AG09319 (cell line): ENCODE measurements at places on chromosomes 5 and 9.

- no peak for DNase-seq
These were observed 1.7 kb downstream of the CAMK4 start for GRCh38 chr5:111225926-111226325.

GRCh38 chr5:151683986-151684588 is 2.6 kb downstream of the SPARC start:
- no peak for DNase-seq

DNA sequence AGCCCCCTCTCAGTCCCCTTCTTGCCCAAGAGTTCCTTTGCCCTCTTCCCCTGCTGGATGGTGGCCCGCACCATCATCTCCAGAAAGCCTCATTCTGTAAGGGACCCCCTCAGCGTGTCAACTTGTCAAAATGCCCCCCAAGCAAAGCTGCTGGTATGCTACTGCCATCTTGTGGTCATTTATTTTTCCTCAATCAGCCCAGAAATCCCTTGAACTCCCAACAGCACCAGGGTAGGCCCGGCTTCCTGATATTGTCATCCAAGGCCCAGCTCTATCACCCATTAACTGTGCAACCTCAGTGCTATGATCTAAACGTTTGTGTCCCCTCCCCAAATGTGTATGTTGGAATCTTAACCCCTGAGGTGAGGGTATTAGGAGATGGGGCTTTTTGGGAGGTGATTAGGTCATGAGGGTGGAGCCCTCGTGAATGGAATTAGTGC is 53.2 kb upstream of the FBXW11 start:
- DNase-seq: no peak

DNA sequence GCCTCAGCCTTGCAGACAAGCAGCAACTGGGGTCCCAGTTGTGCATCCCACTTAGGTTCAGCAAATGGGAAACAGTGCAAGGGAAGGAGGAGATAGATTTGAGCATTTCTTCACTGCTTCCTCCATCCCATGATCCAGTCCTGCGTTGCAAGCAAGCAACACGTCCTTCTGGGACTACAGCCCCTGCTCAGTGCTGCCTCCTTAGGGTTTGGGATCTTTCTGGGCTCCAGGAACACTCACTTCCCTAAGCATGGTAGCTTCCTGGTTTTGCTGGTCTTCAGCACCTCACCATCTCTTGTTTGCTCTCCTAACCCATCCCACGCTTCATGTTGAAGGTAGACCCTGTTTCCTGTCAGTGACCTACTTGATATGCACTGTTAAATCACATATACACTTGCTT is 444.7 kb downstream of the MED10 start:
- DNase-seq: no peak

GRCh38 chr5:139394123-139394653 is 716 bp downstream of the PROB1 start:
- no peak for DNase-seq

DNA sequence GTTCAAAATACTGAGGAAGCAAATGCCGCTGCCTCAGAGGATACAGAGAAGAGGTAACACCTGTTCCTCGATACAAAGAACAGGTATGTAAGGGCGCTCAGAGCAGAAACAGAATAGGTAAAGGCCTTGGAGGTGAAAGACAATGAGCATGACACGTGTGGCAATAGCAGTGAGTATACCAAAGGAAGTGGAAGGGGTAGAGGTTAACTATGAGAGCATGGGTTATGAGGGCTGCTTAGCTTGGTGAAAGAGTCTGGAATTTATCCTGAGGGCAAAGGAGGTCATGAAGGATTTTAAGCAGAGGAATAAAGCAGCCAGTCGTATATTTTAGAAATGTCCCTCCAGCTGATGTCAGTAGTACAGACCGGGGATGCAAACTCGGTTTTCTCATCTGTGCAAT is 269.8 kb upstream of the ZNF462 start:
- DNase-seq: no peak

GRCh38 chr9:21031091-21031807 is at the start of gene HACD4:
TSS of gene HACD4 (minus strand) at chr9:21031640. CDS start at chr9:21031590, 50 bp downstream.
- no peak for DNase-seq

- no peak for DNase-seq
These were observed 36.8 kb downstream of the UBE2QL1 start for GRCh38 chr5:6485441-6485840.

DNA sequence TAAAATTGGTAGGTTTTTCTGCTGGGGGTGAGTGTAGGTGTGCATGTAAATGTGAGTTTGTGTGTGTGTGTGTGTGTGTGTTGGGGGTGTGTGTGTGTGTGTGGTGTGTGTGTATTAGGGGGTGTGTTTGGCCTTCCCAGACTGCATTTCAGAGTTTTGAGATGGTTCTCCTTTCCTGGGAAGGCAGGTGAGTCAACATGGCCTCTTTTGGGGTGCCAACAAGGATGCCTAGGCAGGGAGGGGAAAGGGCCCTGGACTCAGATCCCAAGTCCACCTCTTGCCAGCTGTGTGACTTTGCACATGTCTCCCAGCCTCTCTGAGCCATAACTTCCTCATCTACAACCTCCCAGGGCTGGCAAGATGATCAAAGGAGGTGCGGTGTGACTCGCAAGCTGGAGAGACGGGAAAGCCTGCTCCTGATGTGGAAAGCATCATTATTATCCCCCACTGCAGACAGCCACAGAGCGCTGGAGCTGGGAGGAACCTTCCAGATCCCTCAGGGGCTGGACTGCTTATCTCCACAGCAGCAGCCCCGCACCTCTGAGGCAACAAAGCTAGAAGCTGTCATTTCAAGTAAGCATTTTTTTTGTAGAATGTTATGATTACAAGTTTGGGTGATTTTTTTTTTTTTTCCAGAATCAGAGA is 63.5 kb upstream of the TBC1D2 start:
- no peak for DNase-seq

- DNase-seq: no peak
These were observed 83.7 kb upstream of the IRX1 start for GRCh38 chr5:3511934-3512333.

DNA sequence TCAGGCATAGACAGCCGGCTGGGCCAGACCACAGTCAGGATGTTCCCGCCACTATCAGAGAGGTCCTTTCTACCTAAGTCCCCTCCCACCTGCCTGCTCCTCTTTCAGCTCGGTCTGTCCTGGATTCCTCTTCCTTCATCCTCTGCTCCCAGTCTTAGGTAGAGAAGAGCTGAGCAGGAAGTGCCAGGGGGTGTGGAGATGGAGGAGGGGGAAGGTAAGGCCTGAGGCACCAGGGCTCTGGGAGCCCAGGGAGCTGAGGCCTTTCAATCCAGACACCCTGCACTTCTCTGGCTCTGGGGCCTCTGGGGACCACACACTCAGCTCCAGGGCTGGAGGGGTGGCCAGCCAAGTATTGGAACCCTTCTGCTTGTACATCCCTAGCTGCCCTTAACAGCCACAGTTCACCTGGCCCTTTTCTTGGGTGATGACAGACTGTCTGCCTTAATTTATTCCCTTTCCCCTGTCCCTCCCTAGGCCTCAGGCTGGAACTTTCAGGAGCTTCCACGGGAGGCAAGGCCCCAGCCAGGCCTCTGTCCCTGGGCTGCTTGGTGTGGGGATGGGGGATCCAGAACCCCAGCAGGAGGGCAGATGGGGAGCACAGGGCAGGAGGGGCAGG is 15.6 kb downstream of the IRF1 start:
- no peak for DNase-seq

DNA sequence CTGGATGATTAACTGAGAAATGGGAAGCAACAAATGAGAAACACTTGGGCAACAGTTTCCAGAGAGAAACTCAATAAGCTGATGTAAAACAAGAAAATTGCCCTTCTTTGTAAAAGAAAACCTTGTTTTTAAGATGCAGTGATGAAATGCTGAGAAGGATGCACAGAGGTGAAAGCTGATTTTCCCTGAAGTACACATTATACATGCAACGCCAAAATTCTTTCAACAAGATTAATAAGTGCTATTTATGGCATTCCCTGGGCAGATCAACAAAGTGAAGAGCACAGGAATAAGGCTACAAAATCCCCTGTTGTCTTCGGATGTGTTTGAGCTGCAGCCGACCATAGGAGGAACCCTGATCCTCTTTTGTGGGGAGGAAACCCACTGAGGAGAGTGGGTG is 208.0 kb upstream of the ANKH start:
- no peak for DNase-seq

- DNase-seq: no peak
These were observed 11.5 kb downstream of the CCDC127 start for GRCh38 chr5:206406-206805.

GRCh38 chr9:99601571-99602111 is 220.0 kb upstream of the NR4A3 start:
- no peak for DNase-seq

DNA sequence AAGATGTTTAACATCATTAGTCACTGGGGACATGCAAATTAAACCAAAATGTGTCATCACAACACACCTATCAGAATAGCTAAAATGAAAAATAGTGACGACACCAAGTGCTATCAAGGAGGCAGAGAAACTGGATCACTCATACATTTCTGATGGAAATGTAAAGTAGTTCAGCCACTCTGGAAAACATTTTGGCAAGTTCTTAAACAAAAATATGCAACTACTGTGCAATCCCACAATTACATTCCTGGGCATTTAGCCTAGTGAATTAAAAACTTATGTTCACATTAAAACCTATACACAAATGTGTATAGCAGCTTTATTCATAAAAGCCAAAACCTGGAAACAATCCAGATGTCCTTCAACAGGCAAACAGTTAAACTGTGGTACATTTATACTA is 53.1 kb downstream of the SVEP1 start:
- DNase-seq: peak; percentile 58

GRCh38 chr5:163596608-163597315 is 91.3 kb downstream of the MAT2B start:
- no peak for DNase-seq

GRCh38 chr9:97938081-97938644 is at the start of gene HEMGN:
TSS of gene HEMGN (minus strand) at chr9:97938172. CDS start at chr9:97938136, 36 bp downstream.
- no peak for DNase-seq

DNA sequence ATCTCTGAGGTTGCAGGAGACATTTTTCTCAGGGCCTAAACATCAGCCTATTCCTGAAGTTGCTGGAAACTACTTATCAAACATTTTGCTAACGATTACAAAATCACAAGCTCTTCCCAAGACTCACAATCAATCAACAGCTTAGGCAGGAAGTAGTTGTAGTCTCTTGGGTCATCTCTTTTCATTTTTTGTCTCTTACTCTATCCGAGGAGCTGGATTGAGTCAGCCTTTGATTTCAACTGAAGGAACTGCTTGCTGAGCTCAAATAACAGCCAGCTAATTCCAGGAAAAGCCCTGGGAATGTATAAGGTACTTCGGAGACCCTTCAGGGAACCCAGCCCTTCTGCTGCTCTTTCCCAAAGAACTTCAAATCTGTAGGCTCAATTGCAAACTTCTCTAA is 398.9 kb downstream of the PLK2 start:
- DNase-seq: no peak

- DNase-seq: no peak
These were observed 615 bp downstream of the PSMD5 start for GRCh38 chr9:120841930-120842684.

DNA sequence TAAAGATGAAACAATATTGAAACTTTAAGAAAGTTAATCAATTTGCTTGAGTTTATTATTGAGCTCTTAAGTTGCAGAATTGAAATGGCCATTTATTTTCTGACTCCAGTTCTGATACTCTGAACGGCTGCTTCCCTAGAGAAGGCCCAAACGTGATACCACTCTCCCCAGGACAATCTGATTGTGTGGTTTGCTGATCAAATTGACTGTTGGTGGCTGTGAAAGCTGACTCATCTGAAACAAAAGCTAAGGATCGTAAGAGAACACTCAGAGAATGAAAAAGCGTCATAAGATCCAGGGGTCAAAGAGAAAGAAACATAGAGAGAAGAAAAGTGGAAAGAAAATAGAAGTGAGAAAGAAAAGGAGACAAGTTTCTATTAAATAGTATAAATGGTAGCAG is 147.2 kb downstream of the IZUMO3 start:
- DNase-seq: no peak

- no peak for DNase-seq
These were observed 38.5 kb downstream of the SNCAIP start for GRCh38 chr5:122350496-122350895.

GRCh38 chr9:124769549-124770358 is 1.4 kb downstream of the NR6A1 start:
- DNase-seq: no peak
